Mucosa of descending colon (tissue), 3 donors: ENCODE measurements at places on chromosomes 2 and 18. TPM values are rescaled to one million over a fixed set of nuclear protein-coding genes. Genes with fewer than 3 reads are reported as not detected.

LGALSL gene
- 30.7 TPM for total RNA-seq

ALLC gene
- total RNA-seq, result not detected

PRKCE gene
- 24.5 TPM for total RNA-seq

NAT8 gene
- total RNA-seq, result 0.52 TPM

DLX1 gene
- total RNA-seq, result 0.14 TPM

C2orf49 gene
- 11.6 TPM for total RNA-seq

IL36A gene
- total RNA-seq, result not detected

LDLRAD4 gene
- total RNA-seq, result 37.4 TPM

DNA sequence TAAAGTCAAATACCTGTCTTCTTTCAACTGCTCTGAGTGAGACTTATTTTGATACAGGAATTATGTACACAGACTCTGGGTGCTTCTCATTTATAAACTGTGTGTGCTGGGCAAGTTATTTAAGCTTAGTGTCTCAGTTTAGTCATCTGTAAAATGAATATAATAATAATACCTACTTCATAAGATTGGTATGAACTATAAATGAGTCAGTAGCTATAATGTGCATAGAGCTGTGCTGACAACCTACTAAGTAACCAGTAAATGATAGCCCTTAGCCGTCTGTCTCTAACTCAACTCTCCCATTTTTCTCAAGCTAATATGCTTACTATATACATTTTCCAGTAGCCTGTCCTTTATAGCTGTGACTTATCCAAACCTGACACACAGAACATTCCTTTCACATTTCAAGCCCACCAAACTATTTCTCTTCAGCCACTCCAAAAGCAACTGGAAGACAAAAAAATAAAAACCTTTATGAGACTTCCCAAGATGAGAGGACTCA, 319.8 kb downstream of the ETAA1 start:
- no peak for DNase-seq

DNA sequence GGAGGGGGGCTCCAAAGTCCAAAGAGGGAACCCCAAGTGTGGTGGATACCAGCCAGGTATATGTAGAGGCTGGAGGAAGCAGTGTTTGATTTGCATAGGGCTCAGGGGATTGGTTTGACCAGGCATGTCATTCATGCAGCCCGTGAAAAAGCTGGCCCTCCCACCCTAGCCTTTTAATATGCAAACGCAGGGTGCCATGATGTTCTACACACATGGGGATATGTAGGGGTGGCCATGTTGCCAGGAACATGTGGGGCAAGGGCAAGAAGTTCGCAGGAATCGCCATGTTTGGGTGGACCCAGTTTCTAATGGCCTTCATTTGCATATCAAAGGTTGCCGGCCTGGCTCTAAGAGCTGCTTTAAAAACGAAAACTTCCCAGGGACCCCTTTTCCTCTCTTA, 33.6 kb downstream of the B3GNT7 start:
- DNase-seq, result no peak

- no peak for DNase-seq
Observed at GRCh38 chr2:136362676-136363390, 244.9 kb upstream of the CXCR4 start.

GRCh38 chr2:62007555-62007954, 102.1 kb downstream of the COMMD1 start:
- no peak for DNase-seq

DNA sequence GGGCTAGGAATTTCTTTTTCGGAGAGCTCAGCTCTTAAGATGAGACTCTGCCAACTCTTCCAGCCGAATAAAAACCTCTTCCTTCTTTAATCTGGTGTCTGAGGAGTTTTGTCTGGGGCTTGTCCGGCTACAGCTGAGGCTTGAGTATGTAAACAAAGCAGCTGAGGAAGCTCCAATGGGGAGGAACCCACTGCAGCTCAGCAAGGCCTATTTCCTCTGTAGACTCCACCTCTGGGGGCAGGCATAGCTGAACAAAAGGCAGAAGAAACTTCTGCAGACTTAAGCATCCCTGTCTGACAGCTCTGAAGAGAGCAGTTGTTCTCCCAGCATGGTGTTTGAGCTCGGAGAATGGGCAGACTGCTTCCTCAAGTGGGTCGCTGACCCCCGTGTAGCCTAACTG, 838.7 kb downstream of the CCDC85A start:
- DNase-seq, result no peak

GRCh38 chr2:36547906-36548305, 50.1 kb downstream of the FEZ2 start:
- no peak for DNase-seq

DNA sequence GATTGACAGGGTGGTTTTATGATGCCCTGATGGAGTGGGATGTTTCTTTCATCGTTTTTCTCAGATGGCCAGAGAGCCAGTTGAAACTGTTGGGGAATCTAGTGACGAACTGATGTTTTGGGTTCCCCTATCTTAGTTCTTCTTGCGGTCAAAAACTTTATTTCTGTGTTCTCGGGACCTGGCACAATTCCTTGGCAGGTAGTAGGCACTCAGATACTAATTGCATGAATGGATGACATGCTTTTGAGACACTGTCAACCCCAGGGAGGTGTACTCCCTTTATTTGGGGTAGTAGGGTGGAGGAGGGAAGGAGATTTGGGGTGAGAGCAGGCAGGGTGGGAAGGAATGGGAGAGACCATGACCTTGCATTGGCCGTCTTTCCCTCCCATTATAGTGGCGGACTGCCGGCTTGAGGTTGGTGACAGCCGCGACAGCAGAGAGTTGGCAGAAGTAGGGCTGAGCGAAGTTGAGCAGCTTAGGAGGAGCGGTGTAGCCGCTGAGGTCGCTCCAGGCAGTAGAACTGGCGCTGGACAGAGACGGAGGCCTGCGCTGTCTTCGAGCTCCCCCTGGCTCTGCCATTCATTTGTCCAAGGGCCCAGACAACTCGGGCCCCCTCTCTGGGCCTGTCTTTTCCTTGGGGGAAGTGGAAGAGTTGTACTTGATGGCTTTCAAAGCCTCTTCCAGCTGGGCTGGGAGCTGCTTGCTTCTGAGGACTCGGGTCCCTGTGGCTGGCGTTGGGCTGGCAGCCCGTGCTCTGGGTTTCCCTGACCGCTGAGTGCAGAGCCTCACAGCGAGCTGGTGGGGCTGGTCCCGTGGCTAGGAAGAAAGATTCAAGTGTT, 2.6 kb downstream of the TET3 start:
- DNase-seq, result peak; percentile 73

DNA sequence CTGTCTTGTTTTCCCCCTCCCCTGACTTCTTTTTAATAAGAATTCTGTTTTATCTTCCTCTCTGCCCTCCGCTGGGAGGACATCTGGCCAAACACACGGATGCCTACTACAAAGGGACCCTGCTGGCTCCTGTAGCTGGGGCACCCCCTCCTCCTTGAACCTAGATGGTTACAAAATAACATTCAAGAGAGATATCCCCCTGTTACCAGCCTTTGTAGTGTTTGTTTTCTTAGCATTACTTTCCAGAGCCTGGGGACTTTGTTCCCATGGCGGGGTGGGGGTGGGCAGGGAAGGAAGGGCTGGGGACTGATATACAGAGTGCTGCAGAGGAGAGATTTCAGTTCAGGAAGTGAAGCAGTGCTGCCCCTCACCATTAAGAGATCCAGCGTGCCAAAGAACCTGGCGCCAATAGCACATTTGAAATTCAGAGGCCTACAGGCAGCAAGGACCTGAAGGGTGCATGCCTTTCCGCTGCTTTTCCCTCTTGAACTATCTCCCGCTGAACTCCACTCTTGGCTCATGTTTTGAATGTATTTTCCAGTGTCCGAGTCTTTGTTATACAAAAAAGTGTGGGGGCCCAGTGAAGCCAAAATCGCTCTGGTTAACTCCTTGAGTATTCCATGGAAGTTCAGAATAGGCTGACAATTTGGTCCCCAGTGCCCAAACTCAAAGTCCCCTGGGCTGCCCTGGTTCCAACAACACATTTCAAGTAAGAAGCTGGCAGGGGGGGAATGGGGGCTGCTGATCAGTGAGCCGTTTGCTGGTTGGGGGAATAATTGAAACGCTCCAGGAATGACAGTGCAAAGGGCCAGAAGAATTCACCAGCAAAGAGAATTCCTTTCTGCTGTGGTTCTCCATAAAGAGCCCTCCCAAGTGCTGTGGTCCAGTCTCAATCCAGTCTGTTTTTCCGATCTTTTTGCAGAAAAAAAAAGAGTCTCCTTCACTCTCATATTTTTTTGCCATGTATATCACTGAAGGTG, 94.8 kb upstream of the THOC1 start:
- DNase-seq, result no peak

GRCh38 chr2:98480598-98480997, 35.9 kb downstream of the INPP4A start:
- DNase-seq, result no peak

DNA sequence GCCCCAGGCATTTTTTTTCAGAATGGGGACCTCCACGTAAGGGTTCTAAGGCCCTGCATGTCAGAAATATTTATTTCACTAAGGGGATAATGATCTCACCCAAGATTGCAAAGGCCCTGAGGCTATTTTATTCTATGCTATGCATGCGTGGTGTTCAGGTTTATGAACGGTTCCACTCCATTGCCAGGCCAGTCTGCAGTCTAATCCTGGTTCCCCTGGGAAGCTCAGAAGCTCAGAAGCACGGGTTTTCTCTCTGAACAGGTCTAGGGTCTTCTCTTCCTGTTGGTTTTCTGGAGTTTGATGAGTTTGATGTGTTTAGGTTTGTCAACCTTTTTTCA, 256.4 kb upstream of the PXDN start:
- no peak for DNase-seq

- no peak for DNase-seq
Observed at GRCh38 chr18:36441426-36442240, 144.1 kb downstream of the FHOD3 start.

DNA sequence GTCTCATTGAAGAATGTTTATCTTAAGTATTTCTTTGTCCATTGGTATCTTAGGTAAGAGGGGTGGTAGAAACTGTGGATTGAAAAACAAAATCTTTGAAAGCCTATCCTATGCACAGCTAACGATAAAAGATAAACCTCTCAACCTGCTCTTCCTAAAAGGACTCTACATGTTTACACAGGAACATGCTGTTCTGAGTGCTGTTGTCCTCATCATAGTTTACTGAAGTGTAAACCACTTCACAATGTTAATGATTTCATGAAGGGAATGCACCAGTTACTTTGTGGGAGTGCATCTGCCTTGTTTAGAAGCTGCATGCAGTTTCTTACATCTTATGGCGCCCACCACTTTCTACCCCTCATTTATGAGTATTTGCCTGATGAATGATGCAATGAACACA, 1.2 kb downstream of the ACMSD start:
- no peak for DNase-seq

DNA sequence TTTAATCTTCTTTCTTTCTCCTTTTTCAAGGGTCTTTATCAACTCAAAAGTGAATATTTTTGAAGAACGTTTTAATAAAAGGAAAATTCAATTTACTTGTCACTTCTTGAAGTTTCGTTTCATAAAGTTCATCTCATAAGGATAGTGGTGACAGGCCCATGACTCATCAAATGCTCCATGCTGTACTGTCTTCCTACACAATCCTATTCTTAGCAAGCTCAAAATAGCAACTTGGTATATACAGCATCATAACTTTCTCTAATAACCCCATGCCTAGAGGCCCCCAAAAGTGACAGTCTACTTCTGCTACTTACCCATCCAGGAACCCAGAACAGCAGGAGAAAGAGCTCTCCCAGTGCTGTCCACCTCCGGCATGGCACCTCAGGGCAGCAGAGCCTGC, 7.7 kb downstream of the FBXO15 start:
- no peak for DNase-seq

- no peak for DNase-seq
Observed at GRCh38 chr18:46761059-46761769, 4.4 kb upstream of the ST8SIA5 start.

DNA sequence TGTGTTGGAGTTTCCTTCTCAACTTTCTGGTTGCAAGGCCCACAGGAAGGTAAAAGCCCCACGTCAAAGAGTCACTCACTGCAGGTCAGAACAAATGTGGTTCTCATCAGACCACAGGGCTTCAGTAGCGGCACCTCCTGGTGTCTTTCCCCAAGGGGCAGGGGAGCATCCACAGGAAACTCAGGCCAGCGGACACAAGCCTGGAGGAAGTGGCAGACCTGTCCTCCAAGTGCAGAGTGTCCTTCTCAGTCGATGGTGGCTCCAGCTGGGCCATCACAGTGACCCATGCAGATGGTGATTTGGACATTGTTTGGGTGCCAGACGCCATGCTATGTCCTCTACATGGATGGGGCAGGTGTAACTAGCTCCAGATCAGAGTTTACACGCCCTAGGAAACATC, 84.9 kb downstream of the ACKR3 start:
- DNase-seq, result no peak

- DNase-seq, result no peak
Observed at GRCh38 chr2:150554046-150554445, 66.6 kb upstream of the RND3 start.

DNA sequence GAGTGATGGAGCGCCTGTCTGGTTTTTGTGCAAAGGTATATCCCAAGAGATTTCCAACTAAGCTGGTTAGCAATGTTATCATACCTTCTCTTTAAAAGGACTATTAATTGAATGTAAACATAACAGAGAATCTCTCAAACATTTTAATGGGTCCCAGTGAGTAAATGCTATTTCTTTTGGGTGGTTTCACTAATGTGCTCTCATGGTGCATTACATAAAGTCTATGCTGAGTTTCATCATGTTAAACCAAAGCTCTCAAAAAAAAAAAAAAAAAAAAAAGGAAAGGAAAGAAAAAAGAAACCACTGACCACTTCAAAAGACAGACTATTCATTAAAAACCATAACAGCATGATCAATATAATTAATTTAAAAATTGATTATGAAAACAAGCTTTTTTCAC, 119.1 kb upstream of the SCN1A start:
- no peak for DNase-seq

DNA sequence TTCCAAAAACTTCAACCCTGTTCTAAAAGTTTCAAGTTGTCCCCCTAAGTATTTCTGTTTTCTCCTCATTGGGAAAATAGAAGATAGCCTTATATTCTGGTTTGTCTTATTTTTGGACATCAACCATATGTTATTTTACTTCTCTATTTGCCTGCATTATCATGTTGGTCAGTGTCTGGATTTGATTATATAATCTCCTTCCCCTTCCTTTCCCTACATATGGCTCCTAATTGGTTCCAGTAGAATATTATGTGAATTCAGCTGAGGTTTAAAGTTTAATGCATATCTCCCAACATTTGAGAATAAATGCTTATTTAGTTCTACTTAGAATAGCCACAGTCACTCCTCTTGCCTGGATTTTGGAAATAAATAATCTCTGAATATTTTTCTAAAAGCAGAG, 66.9 kb downstream of the OXER1 start:
- no peak for DNase-seq

DNA sequence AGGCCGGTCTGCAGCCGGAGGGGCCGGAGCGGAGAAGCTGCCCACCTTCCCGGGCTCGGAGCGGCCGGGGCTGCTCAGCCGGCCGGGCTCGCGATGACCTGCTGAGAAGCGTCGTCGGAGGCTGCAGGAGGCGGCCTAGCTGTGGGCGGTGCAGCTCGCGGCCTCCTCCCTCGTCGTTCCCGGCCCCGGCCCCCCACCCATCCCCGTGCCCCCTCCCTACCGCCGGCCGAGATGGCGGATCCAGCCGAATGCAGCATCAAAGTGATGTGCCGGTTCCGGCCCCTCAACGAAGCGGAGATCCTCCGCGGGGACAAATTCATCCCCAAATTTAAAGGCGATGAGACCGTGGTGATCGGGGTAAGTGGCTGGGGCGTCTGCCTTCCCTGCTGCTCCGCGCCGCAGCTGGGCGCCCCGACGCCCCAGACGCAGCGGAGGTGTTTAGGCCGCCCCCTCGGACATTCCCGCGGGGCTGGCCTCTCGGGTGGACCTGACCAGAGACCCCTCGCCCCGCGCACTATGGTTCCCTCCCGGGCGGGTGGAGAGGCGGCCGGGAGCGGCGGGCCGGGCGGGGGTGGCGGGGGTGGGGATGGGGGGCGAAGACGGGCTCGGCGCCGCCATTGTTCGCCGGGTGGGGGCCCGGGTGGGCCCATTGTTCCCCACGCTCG, 492 bp downstream of the KIF5C start:
- peak; percentile 27 for DNase-seq
